Hindlimb muscle (tissue), 1 donor: ENCODE measurements at places on chromosomes 4 and X.

DNA sequence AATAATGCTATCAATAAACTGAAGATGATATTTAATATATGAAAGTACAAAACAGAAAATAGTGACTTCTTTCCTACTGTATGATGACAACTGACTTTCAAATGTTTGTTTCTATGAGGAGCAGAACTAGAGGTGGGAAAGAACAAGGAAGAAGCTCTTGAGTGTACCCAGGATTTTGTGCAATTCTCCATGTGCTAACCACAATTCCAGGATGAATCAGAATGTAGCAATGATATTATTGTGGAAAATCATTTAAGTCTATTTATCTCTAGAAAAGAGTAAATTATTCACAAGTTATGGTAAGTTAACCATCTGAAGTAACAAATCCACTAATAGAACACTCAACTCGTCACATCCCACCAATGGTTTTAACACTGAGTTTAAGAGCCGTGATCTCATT, 324.1 kb upstream of the EMCN start:
- no peak for DNase-seq

DNA sequence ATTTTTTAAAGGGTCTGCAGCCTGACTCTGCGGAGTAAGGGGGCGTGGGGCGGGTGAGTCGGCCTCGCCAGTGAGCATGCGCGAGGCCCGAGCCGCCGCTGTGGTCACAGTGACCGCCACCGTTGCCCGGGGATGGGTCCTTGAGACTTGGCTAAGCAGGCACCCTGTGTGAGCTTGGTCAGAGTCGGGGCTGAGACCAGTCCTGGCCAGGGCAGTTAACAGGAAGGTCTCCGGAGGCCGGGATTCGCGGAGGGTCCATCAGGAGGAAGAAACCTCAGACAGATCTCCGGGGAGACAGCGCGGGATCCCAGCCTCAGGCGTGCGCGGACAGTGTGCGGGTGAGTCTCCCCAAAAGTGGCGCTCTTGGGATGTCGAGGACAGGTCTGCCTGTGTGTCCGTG, 1384.4 kb upstream of the PCDH10 start:
- DNase-seq: no peak

GRCh38 chrX:74015379-74016019, 288.5 kb upstream of the ZCCHC13 start:
- DNase-seq: peak; percentile 8

GRCh38 chr4:155881555-155881954, 15.5 kb upstream of the ASIC5 start:
- DNase-seq: no peak
